ENCODE measurements at places on chromosomes 7 and 10.

DNA sequence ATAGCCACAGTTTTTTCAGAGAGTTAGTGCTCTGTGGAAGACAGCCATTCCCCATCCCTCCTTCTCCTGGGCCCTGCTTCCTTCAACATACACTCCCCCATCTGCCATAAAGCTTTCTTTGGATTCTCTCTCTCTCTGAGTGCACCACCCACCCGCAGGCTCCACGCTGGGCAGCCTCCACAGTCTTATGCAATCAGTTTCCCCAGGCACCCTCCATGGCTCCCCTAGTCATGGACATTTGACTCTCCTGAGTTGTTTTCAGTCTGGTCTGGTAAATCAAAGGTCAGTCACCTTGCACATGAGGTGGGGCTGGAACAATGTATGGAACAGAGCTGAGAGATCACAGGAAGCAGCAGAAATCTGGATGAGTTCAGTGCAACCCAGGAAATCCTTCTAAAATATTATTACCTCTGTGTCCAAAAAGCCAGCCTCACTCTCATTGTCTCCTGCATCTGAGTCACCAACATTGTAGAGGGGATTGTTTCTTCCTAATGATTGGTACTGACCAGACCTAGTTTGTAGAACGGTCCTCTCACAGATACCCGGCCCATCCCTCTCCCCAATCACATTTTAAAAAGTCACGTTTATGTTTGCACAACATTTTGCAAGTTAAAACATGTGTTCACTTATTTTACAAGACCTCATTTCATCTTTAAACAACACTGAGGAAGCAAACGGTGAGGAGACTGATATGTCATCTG lies 70.1 kb downstream of the CYCS start:
- DNase-seq: no peak

- DNase-seq: no peak
Measured at GRCh38 chr7:100349757-100350156, 8.2 kb upstream of the PILRB start.

- DNase-seq: no peak
Measured at GRCh38 chr10:110430340-110431273, 67.1 kb upstream of the DUSP5 start.

DNA sequence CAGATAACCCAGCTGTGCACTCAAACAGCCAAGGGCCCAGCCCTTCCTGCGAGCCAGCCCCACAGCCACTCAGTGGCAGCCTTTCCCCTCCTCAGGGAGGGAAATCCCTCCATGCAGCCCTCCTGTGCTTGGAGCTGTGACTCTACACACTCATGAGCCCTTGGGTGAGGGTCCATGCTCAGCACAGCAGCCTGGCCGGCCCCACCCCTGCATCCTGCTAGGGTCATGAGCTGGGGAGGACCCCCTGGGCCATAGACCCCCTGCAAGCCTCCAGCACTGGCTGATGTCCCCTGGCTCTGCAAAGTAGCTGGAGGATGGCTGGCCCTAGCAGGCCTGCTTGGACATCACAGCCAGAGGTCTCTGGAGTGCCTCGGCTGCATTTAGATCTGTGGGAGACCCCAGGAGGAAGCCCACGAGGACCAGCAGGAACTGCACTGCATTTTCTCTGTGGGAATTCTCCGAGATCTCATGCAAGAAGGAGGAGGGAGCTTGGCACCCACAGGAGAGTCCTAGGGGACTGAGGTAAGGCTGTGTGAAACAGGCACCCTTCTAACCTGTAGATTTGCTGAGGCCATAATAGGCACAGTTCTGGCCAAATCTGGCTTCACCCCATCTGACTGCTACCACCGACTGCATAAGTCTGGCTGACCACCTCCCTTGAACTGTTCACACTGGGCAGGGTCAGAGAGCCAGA lies 17.4 kb downstream of the TMEM273 start:
- no peak for DNase-seq

- DNase-seq: no peak
Measured at GRCh38 chr10:119834188-119834587, 38.5 kb downstream of the MCMBP start.

- DNase-seq: peak; percentile 57
Measured at GRCh38 chr7:111486472-111487142, 75.7 kb downstream of the IMMP2L start.

DNA sequence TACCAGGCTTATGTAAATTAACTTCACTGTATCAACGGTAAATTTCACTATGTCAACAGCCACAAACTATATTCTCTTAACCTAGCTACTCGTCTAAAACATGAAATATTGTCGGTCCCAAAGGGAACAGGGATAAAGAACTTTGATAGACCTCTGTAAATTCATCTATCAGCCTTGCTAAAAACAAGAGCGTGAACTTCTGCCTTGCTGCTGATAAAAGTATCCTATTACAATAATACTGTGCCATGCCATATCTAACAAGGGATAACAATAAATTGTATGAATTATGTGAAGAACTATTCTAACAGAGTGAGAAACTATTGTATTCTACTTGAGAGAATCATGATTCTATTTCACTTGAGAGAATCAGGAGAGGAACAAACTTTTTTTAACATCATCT lies 117.2 kb downstream of the CNOT4 start:
- no peak for DNase-seq

DNA sequence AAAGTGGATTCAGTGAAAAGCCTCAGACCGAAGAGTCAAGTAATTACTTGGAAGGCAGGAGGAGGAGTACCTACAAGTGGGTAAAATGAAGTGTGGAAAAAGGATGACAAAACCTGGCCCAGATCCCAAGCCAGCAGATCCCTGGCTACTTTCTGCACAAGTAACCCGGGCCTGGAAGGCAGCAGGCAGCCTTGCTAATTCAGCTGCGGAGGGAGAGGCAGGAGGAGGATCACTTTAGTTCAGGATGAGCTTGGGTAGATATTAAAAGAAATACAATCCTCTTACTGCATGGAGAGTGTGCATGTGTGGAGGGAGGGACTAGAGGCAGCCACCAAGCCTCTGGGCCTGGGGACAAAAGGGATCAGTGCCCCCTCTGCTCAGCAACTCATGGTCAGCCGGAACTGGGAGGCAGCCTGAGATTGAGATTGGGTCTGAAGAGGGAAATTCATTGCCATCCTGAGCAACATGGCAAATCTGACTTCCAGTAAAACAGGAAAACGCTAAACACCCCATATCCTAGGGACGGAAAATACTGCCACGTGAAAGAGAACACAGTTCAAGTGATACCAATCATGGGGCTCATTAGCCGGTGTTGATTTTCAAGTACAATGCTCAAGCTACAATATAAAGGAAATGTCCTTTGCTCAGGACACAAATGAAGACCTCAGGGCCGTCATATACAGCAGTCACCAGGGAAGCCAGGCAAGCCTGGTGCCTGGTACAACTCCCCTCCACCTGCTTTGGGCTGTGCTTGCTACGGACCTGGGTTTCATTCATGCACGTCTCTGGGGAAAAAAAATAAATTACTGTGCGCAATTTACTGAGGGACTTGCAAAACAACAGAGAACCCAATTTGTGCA lies 1.3 kb downstream of the AMPH start:
- DNase-seq: no peak

- DNase-seq: no peak
Measured at GRCh38 chr10:120732643-120733313, 118.4 kb upstream of the WDR11 start.

DNA sequence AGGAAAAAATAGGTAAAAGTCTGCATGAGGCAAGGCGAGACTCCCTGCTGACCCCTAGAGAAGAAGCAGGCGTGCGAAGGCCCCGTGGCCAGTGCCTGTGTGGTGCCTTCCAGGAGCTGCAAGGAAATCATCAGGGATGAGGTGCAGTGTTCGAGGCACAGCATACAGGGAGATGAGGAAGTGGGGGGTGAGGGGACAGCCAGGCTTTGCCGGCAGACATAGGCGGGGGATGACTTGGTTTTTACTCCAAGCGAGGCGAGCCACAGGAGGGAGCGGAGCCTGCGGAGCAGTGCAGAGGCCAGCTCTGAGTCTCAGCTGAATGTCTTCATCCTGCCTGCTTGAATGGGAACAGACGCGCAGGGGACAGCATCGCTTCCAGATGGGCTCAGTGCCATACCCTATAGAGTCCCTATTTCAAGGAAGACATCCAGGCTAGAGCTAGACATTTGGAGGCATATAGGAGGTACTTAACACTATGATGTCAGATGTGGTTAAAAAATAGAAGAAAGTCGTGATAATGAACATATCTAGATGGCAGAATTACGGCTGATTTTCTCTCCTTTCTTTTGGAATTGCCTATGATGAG lies 49.5 kb downstream of the TCERG1L start:
- DNase-seq: no peak

GRCh38 chr7:136186281-136186680 lies 209.1 kb upstream of the MTPN start:
- no peak for DNase-seq

GRCh38 chr10:89946106-89946505 lies 244.7 kb downstream of the KIF20B start:
- DNase-seq: no peak

GRCh38 chr10:130757271-130757670 lies 554.2 kb downstream of the TCERG1L start:
- no peak for DNase-seq

DNA sequence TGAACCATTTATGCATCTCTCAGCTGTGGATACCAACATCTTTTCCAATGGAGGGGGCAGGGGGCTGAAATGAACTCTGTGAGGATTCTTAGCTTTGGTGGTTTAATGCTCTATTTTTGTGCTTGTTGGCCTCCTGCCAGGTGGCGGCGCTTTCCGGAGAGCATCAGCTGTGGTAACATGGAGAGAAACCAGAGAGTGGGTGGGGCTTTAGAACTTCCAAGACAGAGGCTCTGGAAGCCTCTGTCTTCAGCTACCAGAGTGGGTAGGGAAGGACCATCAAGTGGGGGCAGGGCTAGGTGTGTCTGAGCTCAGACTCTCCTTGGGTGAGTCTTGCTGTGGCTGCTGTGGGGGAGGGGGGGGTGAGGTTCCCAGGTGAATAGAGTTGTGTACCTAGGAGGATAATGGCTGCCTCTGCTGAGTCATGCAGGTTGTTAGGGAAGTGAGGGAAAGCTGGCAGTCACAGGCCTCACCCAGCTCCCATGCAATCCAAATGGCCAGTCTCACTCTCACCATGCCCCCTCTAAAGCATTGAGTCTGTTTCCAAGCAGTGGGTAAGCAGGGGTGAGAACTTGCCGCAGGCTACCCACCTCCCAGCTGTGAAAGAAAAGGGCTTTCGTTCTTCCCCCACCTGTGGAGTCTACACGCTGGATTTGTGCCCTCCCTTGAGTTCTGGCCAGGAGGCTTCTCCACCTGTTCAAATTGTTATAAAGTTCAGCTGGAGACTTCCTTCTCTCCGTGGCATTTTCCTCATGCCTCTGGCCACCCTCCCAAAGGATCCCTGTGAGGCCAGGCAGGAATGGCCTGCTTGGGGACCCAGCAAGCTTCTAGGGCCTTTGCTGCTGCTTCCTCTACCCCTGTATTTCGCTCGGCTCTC lies 527.0 kb downstream of the NEBL start:
- no peak for DNase-seq

- no peak for DNase-seq
Measured at GRCh38 chr10:59829024-59829423, 75.8 kb upstream of the MRLN start.

GRCh38 chr10:29613791-29614190 lies 21.0 kb downstream of the SVIL start:
- no peak for DNase-seq
